ENCODE measurements at places on chromosomes 5 and 9. TPM values are rescaled to one million over a fixed set of nuclear protein-coding genes. Genes with fewer than 3 reads are reported as not detected.

GRCh38 chr5:140551872-140552271 is 4.4 kb downstream of the EIF4EBP3 start:
- no peak for DNase-seq

- no peak for DNase-seq
Observed at GRCh38 chr9:4973246-4973645, 11.8 kb upstream of the JAK2 start.

DNA sequence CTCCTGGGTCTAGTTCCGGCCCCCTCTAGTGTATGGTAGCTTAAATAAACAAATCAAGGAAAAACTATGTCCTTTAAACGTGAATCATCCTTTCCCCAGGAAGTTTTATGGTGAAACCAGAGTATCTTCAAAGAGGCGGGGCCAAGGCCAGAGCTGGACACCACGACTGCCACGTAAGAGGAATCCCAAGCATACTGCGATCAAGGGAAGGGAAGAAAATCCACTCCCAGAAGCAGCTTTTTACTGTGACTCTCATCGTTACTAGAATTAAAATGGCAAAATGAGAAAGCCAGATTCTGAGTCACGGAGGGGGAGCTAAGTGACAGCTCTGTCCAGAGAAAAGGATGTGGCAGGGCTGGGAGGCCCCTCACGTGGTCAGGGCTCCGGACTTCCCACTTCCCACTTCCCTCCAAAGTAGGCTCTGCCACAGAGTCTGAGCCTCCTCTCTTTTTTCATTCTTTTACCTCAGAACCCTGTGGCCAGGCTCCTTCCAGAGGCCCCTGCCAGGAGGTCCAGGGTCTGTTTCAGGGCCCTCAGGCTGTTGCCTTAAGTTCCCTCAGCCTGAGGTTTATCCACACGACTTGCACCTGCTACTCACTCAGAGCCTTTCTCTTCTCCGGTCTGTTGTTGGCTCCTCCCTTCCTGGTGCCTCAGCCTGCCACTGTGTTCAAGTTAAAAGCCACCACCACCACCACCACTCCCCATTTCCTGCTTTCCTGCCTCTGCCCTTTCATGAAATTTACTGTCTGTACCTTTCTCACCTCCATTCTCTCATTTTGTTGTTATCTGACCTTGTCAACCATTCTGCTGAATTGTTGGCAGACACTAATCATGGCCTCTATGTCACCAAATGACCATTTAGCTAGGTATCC is 1.4 kb upstream of the GLRX start:
- DNase-seq, result no peak

- DNase-seq, result no peak
Observed at GRCh38 chr5:178454821-178455479, 135.2 kb downstream of the COL23A1 start.

The PCDHGA8 gene
- total RNA-seq, result 2.3 TPM

The NUDT12 gene
- 31.3 TPM for total RNA-seq

DNA sequence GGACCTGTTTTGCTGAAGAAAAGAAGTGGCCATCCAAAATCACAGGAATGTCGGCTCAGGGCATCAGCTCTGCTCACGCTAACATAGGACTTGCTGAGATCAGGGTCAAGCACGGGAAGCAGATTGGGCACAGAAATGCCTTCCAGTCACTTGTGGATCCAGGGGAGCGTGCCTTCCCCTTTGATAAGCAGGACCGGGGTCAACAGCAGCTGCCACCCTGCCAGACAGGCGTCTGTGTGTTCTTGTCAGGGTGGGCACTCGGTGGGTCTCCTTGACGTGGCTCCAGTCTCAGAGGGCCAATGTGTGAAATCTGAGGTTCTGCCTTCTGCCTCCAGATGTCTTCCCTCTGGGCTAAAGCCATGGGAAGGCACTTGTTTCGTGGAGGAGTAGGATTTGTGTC is 313.7 kb upstream of the IRX4 start:
- no peak for DNase-seq

The GNE gene
- total RNA-seq, result 26.8 TPM

The SOHLH1 gene
- total RNA-seq, result not detected

- peak; percentile 33 for DNase-seq
Observed at GRCh38 chr9:108512426-108513173, 343.2 kb downstream of the ACTL7B start.

The CYLC2 gene
- total RNA-seq, result not detected

The BTNL3 gene
- total RNA-seq, result 0.34 TPM

The ADAMTSL1 gene
- total RNA-seq, result 2.7 TPM

- no peak for DNase-seq
Observed at GRCh38 chr5:199197-199949, 8.1 kb downstream of the LRRC14B start.

The PTPN3 gene
- total RNA-seq, result 2.2 TPM

GRCh38 chr9:88837731-88838130 is 153.5 kb upstream of the S1PR3 start:
- DNase-seq, result no peak

DNA sequence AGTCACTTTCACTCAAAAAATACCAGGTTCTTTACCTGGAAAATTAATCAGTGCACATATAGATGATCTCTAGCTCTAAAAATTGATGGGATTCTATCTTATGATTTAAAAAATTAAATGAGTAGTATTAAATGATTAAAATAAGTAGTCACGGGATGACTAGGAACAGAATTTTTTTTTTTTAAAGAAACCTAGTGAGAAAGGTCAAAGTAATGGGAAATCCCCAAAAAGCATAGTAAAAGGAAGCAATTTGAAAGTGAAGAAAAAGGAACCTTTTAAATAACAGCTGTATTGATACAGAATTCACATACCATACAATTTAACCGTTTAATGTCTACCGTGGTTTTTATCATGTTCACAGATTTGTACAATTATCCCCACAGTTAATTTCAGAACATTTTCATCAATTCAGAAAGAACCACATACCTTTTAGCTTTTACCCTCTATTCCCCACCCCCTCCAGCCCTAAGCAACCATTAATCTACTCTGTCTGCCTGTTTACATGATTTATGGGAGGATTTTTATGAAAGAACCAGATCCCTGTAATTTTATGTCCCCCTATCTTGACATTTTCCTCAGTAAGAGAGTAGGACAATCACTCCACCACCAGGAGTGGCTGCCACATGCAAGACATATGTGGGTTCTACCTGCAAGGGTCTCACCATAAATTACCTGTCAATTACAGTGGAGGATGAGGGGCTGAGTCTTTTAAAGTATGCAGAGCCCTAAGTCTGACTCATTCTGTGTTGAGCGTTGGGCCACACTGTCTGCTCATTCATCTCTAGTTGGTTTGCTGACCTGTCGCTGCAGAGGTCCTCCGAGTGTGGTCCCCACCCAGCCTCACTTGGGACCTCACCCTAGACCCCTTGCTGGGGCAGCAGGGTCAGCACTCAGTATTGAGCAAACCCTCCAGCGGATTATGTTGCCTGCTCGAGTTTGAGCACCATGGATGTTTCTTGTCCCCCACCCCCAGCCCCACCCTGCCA is 16.0 kb downstream of the ANKRD33B start:
- no peak for DNase-seq

- DNase-seq, result no peak
Observed at GRCh38 chr5:8710426-8710930, 835.4 kb downstream of the SEMA5A start.

DNA sequence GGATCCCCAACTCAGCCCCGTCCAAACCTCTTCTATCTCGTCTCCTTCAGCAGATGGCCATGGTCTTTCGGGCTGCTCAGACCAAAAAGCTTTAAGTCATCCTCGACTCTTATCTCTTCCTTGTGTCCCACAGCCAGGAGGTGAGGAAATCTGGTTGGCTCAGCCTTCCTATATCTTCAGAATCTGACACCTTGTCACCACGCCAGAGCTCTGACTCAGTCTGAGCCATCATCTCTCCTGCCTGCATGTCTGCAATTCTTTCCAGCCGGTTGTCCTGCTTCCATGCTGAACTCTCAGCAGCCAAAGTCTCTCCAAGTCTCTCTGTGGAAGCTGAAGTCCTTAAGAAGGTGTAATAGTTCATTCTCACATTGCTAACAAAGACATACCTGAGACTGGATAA is 419.3 kb upstream of the ADAMTS16 start:
- DNase-seq, result no peak

DNA sequence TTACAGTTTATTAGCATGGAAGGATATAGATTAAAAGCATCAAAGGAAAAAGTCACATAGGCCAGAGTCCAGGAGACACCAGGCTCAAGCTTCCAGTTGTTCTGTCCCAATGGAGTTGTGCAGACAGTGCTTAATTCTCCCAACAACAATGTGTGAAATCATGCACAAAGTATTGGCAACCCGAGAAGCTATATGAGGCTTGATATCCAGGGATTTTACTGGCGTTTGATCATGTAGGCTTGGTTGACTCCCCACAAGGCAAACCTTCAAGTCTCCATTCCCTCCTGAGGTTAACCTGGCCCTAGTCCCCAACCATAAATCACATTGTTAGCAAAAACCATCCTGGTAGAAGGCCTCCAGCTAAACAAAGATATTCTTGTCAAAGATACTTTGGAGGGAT is 141.5 kb downstream of the ADAMTS19 start:
- peak; percentile 70 for DNase-seq

DNA sequence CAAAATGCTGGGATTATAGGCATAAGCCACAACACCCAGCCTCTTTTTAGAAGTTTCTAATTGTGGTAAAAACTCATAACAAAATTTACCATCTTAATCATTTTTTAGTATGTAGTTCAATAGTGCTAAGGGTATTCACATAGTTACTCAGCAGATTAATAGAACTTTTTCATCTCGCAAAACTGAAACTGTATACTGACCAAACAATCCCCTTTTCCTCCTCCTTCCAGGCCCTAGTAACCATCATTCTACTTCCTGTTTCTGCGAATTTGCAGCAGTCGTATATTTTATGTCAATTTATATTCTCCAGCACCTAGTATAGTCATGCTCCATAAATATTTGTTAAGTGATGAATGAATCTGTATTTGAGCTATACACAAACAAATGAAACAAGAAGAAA is 86.3 kb upstream of the ERBIN start:
- no peak for DNase-seq

GRCh38 chr5:177313561-177314259 is 2.0 kb upstream of the MXD3 start:
- DNase-seq, result no peak

DNA sequence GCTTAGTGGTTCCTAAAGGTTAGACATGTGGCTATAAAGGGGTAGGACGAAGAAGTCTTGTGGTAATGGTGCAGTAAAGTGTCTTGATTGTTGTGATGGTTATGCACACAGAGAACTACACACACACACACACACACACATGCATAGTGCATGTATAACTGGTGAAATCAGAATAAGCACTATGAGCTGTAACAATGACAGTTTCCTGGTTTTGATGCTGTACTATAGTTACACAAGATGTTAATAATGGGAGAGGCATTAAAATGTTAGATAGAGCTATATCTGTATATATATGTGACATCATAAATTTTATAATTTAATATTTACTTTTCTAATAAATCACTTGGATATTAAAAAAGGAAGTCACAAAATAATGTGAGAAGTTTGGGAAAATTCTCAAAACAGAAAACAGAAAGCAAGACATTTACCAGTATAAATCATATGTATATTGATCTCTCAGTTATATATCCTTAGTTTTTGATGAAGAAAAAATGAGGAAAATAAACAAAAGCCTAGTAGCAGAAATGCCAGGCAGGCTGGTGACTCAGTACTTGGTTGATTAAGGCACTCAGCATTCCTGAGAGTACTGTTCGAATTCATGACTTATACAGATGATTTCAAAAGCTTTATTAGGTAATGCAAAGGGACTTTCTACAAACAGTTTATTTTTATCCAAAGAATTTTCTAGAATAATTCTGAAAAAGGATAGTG is 350.5 kb upstream of the DAB2 start:
- DNase-seq, result no peak

The DAPK1 gene
- total RNA-seq, result 47.5 TPM

DNA sequence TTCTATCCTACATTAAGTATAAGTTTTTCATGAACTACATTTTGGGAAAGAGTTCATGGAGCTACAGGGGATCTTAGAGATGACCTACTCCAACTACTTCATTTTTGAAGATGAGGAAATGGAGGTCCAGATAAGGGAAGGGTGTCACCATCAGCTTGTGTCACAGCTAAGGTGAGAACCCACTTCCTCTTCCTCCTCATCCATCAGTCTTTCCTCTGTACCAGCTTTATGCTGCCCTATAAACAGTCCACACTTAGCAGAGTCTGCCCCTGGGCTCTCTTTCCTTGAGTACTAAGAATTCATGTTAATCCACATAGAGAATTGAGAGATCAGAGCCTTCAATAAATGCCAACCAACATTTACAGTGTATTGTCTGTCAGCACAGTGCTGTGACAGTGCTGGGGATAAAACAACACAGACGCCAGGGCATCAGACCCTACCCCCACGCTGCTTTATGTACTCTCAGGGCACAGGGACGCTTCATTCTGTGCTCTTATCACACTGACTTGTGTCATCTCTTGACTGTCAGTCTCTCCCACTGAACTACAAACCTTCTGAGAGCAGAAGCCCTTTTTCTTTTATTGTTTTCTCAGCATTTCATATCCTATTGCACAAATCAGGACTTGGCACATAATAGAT is 22.1 kb downstream of the ADRB2 start:
- no peak for DNase-seq

DNA sequence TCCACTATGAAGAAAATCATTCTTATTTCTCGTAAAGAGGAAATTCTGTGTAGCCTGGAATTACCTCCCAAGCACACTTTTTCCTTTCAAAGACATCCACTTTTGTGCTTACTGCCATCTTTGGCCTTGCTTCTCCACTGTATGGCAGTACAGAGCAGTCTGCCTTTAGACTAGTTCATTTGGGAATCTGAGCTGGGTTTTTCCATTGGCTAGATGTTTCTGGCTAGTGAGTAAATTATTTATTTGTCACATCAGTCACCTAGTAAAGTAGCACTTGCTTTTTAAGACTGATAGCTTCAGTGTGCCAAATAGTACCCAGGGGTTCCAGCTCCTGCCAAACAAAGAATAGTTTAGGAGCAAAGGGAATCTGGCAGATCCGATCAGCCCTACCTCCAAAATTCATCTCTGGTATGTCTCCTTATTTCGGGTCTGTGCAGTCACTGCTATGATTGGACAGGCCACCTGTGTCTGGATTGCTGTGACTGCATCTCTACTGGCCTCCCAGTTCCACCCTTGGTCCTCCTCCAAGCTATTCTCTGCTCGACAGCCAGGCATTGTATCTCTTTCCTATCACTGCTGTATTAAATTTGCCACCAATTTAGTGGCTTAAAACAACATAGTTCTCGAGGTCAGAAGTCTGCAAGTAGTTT is 97.6 kb downstream of the NUDT12 start:
- no peak for DNase-seq

DNA sequence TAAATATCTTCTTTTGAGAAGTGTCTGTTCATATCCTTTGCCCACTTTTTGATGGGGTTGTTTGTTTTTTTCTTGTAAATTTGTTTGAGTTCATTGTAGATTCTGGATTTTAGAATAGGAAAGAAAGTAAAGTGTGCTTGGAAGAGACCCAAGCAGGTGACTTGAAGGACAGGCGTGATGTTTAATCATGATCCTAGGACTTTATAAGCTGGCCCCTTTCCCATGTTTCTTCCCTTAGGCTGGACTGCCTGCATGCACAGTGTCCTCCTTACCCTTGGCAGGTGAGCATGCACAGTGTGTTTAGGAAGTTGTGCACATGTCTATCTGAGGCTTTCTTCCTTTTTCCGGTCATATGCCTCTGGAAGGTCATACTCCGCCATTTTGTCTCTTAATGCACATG is 61.3 kb downstream of the ISOC1 start:
- no peak for DNase-seq

The BNC2 gene
- total RNA-seq, result 1.2 TPM

Measured in neural progenitor cell (in vitro differentiated cells).